Mammary epithelial cell (primary cell): ENCODE measurements at places on chromosomes 16 and 17. TPM values are rescaled to one million over a fixed set of nuclear protein-coding genes. Genes with fewer than 3 reads are reported as not detected.

Gene PAGR1
- 22.5 and 24.9 TPM in 2 replicates for total RNA-seq

Gene TVP23A
- not detected for total RNA-seq

Gene CDRT15
- not detected in 2 replicates for total RNA-seq

DNA sequence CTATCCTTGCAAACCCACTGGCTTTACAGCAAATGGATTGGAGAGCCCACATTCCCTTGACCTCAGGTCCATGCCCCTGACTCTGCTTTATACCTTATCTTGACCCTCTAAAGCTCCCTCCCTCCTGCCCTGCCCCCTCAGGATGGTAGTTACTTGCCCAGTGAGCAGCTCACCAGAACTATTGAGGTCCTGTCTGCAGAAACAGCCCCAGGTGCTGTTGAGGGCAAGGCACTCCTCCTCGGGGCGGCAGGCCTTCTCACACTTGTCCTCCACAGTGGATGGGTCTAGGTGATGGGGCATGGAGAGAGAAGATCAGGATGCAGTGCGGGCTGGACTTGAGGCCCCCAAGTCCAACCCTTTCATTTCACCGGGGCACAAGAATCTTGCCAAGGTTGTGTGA lies 4.6 kb downstream of the GP2 start:
- DNase-seq = no peak

- DNase-seq = peak; percentile 63
These were observed 40.5 kb downstream of the LCMT1 start for GRCh38 chr16:25151996-25152395.

DNA sequence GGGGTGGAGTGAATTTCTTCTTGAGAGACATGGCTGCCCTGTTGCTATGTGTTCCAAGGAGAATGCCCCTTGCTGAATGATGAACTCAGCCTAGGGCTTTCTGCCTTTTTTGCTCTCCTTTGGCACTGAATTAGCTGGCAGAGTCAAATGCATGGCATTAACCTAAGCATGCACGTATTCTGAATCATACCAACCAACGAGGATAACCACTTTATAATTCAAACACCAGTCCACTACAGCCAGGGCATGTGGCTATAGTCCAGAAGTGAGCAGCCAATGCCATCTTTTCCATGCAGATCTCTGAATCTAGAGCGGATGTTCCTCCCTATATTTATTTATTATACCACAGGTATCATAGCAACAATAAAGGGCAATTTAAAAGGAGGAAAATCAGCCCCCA lies 15.7 kb downstream of the TMIGD1 start:
- DNase-seq = peak; percentile 20

DNA sequence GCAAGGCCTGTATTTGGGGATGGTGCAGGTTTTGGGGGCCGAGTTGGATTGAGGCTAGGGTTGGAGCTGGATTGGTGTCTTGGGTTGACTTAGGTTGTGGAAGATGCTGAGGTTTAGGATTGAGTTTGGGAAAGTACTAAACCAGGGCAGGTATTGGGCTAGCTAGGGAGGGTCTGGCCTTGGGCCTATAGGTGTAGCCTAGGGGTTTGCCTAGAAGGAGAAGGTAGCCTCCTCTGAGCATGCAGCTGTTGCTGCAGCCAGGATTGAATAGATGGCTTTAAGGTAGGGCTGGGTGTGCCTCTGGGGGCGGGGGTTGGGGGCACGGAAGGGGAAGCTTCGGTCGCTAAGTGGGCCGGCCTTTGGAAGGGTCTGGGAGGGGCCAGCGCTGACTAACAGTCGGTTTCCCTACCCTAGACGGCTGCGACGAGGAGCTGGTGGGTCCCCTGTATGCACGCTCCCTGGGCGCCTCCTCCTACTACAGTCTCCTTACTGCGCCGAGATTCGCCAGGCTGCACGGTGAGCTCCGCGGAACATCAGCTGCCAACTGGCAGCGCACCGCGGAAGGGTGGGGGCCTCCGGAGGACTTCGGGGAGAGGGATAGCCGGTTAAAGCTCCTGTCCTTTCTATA lies 1.2 kb downstream of the CNTNAP1 start:
- no peak for DNase-seq

DNA sequence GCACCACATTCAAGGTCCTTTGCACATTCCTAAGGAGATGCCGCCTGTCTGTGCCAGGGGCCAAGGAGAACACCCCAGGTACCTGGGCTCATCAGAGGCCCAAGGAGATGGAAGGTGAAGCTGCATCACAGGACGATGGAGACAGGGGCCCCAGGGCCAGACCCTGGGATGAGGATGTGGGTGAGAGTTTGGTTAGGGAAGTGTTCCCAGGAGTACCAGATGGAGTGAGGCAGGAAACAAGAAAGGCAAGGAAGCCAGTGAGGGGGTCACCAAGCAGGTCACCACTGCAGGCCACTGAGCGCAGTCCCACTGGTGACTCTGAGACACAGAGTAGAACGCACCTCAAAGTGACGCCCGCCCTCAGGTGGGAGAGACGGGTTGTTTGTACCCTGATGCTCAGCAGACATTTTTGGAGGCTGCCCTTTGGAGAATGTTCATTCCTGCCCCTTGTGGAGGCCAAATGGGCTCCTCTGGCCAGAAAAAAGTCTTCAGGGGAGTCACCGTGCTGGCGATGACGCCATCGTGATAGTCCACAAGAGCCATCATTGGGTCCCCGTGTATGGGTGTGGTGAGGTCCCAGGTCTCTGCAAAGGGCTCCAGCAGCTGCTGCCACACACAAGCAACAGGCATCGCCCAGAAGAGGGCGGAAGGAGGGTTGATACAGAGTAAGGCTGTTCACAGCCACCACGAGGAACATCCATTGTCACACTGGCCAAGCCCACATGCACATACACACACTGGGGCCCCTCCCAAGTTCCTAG lies 57.5 kb downstream of the BEAN1 start:
- no peak for DNase-seq

- DNase-seq = no peak
These were observed 302.1 kb downstream of the MAP2K6 start for GRCh38 chr17:69716556-69716955.

DNA sequence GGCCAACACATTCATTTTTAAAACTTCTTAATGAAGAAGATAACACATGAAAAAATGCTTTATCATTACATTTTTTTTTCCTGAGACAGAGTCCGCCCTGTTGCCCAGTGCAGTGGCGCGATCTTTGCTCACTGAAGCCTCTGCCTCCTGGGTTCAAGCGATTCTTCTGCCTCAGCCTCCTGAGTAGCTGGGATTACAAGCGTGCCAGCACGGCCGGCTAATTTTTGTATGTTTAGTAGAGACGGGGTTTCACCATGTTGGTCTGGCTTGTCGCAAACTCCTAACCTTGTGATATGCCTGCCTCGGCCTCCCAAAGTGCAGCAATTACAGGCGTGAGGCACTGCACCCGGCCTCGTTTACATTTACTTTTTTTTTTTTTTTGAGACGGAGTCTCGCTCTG lies 13.2 kb downstream of the HBQ1 start:
- DNase-seq = no peak

GRCh38 chr16:81618661-81619060 lies 160.4 kb upstream of the PLCG2 start:
- no peak for DNase-seq

DNA sequence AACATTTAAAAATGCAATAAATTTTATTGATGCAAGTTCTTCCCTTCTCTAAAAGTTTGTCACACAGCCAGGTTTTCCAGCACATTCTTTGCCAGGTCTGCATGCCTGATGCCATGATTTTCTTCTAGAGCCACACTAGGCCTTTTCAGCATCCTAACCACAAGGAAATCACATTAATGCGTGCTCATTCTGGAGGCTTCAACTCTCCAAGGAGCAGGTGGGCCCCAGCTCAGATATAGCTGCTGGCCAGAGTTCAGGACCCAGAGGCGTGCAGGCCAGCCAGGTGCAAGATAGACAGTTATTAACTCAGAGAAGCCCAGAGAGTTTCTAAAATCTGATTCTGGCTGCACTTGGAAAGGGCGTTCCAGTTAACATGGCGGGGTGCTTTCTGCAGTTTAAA lies 124.5 kb upstream of the MAF start:
- DNase-seq = no peak

DNA sequence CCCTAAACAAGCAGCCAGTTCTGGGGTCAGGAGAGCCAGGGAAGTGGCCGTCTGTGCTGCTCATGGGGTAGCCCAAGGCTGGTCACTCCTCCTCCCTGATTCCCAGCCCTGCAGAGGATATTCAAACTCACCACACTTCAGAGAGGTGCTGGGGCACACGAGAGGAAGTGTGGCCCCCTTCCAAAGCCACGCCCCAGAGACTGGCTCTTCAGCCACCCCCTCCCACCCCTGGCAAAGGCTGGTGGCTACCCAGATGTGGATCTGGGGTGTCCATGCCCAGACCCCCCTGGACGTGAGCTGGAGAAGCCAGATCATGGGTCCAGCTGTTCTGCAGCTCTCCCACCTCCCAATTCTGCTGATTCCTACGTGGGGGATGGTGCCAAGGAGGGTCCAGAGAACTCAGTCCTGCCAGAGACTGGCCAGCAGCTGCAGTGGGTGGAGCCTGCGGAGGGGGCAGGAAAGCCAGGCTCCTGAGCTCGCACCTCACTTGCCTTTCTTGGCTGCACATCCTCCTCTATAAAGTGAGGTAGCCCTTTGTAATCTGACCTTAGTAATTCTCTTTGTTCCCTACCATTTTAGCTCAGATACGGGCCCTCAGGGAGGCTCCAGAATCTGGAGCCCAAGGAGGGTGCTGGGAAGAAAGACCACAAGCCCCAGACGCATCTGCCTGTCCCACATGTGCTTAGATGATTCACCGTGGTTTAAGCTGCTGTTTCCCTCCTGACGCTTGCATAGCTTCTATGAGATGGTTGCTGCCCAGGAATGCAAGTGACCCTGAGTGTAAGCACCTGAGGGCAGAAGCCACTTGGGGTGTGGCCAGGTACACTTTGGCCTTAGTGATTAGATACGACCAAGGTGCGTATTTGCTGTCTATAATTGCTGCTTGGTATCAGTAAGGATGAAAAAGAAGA lies 15.3 kb downstream of the SDK2 start:
- DNase-seq = peak; percentile 77

GRCh38 chr17:71257096-71257495 lies 863.7 kb upstream of the SOX9 start:
- DNase-seq = no peak

DNA sequence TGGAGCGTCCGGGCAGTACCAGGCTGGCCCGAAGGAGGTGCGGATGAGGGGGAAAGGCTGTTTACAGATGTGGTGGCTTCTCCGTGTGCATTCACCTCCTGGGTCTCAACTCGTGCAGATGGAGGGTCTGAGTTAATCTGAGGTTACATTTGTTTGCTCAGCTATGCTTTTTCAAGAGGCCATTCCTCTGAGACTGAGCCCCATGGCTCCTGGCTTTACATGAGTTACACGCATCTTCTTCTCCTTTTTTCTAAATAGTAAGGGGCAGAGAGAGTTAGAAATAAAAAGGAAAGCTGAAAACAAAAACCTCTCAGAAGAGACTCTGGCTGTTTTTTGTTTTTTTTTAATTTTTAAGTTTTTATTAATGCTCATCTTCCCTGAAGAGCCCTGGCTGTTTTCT lies 29.0 kb downstream of the IRF8 start:
- DNase-seq = no peak

GRCh38 chr16:3625911-3626732 lies 14.7 kb upstream of the SLX4 start:
- no peak for DNase-seq

DNA sequence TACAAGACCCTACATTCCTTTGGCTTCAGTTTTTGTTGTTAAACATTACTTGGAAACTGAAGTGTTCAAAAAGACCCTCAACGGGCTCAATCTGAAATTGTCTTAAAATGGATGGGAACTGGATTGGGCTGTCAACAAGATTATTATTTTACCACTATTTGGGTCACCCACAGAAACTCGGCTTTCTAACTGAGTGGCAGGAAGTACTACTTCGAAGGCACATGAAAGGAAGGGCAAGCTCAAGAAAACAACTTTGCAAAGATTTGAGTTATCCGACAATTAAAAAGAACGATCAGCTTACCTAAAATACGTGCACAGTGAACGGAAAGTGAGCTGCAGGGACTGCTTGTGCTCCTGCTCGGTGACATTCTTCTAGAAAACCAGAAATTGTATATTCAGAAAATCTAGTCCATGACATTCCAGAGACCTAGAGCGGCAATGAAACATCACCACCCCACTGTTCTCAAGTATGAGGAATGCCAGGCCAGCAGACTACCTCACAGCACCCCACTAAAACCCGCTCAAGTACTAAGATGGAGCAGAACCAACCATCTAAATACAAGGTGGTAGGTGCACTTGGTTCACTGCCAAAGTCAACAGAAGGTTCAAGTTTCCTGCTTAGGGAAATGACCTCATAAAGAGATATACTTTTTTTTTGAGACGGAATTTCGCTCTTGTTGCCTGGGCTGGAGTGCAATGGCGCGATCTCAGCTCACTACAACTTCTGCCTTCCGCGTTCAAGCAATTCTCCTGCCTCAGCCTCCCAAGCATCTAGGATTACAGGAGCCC lies 60.5 kb downstream of the ZZEF1 start:
- no peak for DNase-seq

GRCh38 chr17:42676424-42677011 lies at the start of gene PLEKHH3:
Gene PLEKHH3 (minus strand): TSS chr17:42676994. CDS start chr17:42676563, 431 bp downstream.
- DNase-seq = peak; percentile 45

DNA sequence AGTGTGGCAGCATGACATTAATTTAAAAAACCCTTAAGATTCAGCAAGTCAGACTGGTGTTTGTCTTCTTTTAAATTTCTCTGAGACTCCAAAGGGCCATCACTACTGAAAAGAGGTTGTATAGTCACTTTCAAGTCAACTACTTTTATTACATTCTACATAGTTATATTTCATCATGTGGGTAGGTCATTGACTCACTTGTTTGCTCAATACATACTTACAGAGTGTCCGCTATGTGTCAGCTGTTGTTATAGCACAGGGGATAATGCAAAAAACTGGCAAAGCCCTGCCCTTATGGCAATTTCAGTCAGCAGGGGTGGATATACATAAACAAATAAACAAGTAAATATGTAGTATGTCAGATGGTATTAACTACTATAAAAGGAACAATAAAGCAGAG lies 2.5 kb upstream of the MYH4 start:
- DNase-seq = no peak

- no peak for DNase-seq
These were observed 14.5 kb upstream of the FOXF1 start for GRCh38 chr16:86495756-86496261.

DNA sequence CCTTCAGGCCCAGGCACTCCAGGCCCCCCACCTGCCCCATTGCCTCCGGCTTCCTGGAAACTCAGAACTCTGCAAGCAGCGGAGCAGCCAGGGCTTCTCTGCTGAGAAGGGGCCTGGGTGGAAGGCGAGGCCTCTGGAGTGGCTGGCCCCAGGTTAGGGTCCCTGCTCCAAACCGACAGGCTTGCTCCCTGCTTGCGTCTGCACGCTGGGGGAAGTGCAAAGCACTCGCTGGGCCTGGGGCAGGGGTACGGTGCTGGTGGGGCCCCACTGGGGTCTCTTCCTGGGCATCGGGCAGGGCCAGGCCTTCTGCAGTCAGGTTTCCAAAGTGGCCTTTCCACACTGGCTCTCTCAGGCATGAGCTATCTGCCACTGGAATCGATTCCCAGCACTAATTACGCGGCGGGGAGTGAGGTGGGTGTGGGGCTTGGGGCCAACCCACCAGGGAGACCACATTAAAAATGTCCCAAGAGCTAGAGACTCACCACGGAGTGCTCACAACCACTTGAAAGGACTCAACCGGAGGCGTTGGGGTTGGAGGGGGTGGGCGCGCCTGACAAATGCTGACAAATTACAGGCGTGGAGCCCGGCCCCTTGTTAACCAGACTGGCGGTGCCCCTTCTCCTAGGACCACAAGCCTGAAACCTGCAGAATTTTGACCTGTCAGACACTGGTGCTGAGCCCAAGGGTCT lies 17.9 kb downstream of the FAM83G start:
- DNase-seq = no peak

- DNase-seq = no peak
These were observed 4.3 kb downstream of the TRAF4 start for GRCh38 chr17:28747801-28748750.
